Anterior cingulate cortex (tissue), 58 donors: ENCODE measurements at places on chromosomes 1 and 21.

GRCh38 chr1:15770313-15770962, 11.8 kb downstream of the FBLIM1 start:
- no peak for DNase-seq

DNA sequence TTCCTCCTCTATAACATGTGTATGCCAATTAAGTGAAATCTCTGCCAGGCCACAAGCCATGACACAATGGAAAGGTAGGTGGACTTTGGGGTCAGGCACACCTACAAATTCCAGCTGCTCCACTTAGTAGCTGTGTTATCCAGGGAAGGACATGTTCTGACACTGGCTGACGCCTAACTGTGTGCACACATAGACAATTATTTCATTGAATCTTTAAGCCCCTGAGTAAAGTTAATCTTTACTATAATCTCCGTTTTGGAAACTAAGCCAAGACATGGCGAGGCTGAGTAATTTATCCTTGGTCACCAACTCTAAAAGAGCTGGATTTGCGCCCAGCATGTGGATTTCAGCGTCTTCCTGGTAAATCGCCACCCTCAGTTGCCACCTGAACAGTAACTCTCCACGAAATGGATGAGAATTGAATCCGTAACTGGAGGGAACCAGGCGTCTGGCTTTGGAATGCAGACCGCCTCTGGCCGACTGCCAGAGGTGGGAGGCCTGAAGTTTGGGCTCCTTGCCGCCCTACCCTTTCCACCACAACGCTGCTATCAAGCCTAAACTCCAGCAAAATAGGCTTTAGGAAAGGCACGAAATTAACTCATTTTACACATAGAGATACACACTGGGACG, 888 bp upstream of the SNRPE start:
- DNase-seq, result peak; percentile 7

DNA sequence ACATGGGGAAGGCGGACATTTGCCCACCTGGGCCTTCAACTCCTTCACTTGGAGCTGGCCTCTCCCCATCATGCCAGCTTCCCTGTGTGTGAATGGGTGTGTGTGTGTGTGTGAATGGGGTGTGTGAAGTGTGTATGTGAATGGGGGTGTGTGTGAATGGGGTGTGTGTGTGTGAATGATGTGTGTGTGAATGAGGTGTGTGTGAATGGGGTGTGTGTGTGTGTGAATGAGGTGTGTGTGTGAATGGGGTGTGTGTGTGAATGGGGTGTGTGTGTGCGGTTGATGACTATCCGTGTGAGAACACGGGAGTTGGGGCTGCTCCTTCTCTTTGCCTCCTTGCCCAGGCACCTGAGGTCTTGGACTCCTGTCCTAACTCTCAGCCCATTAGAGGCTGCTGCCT, 9.6 kb downstream of the MFSD2A start:
- DNase-seq, result no peak

- no peak for DNase-seq
Measured at GRCh38 chr1:186207391-186208085, 167.5 kb downstream of the TPR start.

DNA sequence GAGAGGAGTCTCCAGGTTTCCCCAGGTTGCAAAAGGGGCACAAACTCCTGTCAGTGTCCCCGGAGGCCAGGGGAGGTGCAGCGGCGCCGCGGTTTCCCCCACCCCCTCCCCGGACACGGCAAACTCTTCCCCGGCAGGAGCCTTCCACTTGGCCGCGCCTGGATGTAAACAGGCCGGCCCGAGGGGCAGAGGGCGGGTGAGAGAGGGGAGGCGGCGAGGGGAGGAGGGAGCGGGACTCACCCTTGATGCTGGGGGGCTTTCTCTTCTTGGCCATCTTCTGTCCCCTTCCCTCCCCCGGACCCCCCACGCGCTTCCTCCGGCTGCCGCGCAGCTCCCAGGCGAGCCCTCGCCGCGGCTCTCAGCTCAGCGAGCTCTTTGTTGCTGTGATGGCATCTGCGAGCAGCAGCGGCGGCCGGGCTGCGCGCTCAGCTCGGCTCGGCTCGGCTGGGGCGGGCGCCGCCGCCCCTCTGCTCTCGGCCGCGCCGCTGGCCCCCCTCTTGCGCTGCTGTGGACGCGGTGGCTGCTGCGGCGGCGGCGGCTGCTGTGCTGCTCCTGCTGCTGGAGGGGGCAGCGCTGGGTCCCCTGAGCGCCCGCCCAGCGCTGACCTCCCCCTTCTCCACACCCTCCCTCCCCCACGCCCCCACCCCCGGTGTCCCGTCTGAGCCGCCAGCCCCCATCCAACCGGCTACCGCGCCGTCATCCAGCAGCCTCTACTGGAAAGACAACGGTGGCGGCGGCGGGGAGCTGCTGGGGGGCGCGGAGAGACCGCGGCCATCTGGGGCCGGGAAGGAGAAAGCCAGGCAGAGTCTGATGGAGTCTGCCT, 4.9 kb upstream of the SLC44A5 start:
- no peak for DNase-seq

- no peak for DNase-seq
Measured at GRCh38 chr21:34743831-34744230, 75.0 kb downstream of the CLIC6 start.

- no peak for DNase-seq
Measured at GRCh38 chr1:228265167-228265566, 57.3 kb downstream of the OBSCN start.

- DNase-seq, result no peak
Measured at GRCh38 chr1:53507116-53507820, 48.1 kb downstream of the DMRTB1 start.

DNA sequence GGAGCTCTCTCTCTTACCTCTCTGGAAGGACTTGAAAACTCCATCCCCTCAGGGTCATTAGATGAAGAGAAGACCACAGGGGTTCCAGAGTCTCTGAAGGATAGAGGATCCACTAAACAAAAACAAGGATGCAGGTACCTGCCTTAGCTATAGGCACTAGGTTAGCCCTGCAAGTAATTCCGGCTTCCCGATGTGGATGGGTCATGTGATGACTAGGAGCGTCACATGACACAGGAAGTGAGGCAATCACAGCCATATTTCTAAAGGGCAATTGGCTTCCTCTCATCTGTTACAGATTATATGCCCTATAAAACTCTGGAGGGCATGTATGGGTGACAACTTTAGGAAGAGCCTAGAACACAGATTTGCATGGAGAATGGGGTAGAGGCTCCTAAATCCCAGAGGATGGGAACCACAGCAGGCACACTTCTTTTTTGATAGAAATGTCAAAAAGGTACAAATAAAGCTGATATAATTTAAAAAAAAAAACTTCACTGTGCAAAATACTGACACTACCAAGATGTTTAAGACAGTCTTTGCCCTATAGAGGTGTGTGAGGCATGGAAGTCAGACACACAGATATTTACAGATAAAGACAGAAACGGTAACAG, 14.1 kb downstream of the ENTREP3 start:
- peak; percentile 67 for DNase-seq

- no peak for DNase-seq
Measured at GRCh38 chr1:161801955-161802354, 35.8 kb downstream of the ATF6 start.

DNA sequence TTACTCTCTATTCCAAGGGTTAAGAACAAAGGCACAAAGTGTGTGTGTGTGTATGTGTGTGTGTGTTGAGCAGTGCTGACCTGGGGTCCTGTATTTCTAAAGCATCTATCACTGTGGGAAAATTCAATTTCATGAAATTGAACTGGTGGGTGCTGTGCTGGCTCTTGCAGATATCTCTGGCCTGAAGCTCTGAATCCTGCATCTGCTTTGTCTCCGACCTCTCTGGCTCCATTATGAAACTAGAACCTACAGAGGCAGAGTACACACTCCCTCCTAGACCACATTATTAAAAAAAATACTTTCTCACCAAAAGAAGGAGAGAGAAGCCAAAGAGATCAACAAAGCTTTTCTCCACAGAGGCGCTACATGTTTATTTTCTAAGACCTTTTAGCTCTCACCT, 88.4 kb upstream of the PDE4B start:
- DNase-seq, result no peak

- no peak for DNase-seq
Measured at GRCh38 chr1:221719987-221720386, 21.9 kb downstream of the DUSP10 start.

GRCh38 chr1:241985787-241986186, 13.1 kb downstream of the MAP1LC3C start:
- DNase-seq, result peak; percentile 1
